ENCODE measurements at places on chromosomes 4 and X.

- DNase-seq: no peak
These were observed 83.9 kb upstream of the SPANXB1 start for GRCh38 chrX:140918398-140919038.

GRCh38 chr4:3827616-3828492 is 61.7 kb downstream of the ADRA2C start:
- DNase-seq: no peak

- no peak for DNase-seq
These were observed 187.8 kb downstream of the CCNG2 start for GRCh38 chr4:77344784-77345183.

DNA sequence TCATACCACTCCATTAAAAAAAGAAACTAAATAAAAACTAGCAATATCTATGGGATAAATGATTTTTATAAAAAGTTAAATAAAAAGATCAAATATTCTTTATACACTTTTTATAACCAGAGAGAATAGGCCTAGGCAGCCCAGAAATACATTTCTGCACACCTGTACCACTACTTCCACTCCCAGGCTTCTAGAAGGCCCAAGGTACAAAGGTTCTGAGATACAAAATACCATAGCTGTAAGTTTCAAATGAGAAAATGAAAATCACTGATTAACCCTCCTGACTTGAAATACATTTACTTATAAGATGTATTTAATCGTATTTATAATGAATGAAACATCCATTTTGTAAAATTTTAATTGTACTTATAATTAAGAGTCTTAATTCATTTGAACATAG is 226.5 kb upstream of the MAB21L2 start:
- DNase-seq: no peak

GRCh38 chr4:8651661-8652180 is 59.2 kb downstream of the CPZ start:
- no peak for DNase-seq

DNA sequence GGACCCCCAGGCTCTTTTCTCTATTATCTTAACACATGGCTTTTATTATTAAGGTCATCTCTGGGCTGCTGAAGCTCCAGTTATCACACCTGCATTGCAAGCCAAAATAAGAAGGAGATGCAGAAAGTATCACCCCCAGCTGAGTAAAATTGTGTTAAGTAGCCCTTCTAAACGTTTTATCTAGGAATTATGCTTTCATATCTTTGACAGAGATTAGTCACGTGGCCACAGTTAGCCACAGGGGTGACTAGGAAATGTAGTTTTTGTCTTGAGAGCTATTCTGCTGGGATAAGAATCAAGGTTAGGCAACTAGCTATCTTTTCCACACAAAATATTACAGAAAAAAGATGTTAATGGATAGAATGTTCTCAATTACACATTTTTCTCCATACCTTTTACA is 102.1 kb downstream of the ANXA3 start:
- no peak for DNase-seq

GRCh38 chr4:123804196-123804721 is 407.7 kb downstream of the SPRY1 start:
- DNase-seq: no peak
